ENCODE measurements at places on chromosomes 7 and 10.

DNA sequence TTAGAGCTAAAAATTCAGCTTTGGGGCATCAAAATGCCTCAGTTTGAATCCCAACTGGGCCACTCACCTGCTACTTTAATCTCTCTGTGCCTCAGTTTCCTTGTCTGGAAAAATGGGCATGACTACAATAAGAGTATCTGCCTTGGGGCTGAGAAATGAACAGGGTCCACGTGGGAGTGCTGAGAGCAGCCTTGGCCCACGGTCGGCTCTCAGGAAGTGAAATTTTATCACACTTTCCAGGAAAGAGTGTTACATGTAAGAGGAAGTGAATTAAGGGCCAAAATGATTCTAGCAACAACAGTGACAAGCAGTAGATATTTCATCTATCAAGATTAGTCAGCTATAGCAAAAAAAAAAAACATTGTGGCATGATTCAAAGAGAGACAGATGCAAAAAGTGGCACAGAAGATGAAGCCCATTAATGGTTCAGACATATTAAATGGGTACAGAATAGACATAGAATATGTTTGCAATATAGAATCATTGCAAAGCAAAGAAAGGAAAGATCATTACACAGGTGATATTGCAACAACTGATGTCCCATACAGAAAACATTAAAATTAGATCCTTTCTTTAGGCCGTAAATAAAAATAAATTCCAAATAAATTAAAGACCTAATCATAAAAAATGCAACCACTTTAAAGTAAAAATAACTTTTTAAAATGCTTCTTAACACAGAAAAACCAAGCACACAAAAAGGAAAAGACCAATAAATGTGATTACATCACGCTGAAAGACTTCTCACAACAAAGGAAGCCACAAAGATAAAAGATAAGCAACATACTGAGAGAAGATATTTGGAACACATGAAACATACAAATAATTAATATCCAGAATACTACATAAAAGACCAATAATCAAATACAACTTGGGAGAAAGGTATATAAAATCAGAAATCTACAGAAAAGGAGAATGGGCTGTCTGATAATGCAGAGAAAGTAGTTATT is 4.3 kb downstream of the TMEM273 start:
- no peak for DNase-seq

DNA sequence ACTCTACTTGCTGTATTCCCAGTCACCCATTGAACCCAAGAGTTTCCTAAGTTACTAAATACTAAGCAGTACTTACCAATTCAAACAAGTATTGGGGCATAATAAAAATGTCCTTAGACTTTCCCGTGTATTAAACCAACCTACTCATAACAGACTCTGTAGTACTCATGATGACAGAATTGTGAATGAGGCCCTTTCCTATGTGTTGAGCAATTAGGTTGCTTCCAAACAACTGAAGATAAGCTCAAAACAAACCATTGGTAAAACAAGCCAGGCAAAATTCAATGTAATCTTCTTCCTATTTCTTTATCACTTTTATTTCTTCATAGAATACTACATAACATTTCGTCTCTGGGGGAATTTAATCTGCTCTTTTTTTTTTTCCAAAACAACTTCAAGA is 106.5 kb upstream of the ANK3 start:
- no peak for DNase-seq

- no peak for DNase-seq
These were observed 254.6 kb downstream of the TFEC start for GRCh38 chr7:115775981-115776380.

DNA sequence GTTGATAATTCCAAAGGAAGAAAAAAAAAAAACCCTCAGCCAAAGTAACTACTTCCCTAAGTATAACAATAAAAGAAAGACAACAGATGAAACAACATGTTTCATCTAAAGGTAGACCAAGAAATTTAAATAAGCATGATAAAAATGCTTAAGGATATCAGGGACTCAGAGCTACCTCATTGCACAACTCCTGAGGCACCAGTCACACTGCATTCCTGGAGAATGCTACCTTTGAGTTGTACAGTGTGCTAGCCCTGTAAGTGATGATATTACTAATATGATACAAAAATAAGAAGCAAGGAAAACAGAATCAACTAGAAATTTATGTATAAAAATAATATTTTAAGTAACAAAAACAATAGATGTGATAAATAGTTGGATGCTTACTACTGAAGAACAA is 29.5 kb upstream of the C7orf33 start:
- no peak for DNase-seq

- DNase-seq = peak; percentile 50
These were observed 248.9 kb downstream of the KIAA1217 start for GRCh38 chr10:24457661-24458318.

DNA sequence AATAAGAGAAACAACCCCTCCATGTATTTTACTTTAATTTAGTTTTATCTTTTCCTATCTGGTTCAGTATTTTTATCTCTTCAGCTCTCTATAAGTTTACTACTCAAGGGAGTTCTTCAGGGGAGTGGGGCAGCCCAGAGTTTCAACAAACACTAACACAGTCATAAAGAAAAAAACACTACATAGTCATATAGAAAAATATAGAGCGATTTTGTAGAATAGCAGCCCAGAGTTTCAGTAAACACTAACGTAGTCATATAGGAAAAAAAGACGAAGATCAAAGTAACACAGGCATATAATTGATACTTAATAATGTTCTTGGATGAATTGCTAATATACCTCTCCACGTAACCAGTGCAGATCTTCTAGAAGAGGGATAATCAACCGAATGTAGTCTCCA is 54.7 kb downstream of the PON1 start:
- DNase-seq = no peak

GRCh38 chr7:75536940-75537538 is 44.9 kb downstream of the SPDYE5 start:
- DNase-seq = no peak

DNA sequence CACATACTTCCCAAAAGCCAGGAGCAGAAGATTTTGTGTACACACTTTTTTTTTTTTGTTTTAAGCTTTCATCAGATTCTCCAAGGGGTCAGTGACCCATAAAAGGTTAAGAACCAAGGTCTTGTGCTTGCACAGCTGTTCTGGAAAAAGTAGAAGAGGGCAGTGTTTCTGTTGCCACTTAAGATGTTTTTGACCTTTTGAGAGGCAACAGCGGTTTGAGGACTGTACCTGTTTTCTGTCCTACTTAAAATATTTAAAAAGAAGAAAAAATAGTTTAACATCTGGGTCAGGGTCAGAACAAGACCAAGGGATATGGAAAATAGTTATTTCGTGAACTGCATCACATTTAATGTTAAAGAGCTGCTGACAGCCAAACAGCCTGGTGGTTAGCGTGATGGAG is 32.9 kb downstream of the AUTS2 start:
- DNase-seq = no peak

GRCh38 chr7:139439375-139439774 is 44.1 kb downstream of the KLRG2 start:
- DNase-seq = no peak

GRCh38 chr10:34017281-34017680 is 682.8 kb upstream of the NRP1 start:
- peak; percentile 7 for DNase-seq

GRCh38 chr10:70761727-70762350 is 23.3 kb downstream of the TBATA start:
- DNase-seq = no peak

DNA sequence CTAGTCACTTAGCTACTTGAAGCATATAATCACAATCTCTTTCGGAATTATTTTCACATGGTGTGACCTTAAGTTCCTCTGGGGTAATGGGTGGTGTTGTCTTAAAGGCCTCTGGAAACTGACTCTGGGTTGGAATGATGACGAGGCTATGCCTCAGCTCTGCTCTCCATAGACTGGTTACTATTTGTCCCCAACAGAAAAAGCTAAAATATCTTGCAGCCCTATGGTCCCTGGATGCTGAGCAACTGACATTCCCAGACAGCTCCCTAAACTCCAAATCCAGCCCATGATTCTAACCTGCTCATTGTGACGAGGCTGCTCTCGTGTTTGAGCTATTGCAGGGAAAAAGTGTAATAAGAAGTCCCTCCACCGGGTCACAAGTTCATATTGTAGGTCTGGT is 51.6 kb downstream of the HBP1 start:
- no peak for DNase-seq

DNA sequence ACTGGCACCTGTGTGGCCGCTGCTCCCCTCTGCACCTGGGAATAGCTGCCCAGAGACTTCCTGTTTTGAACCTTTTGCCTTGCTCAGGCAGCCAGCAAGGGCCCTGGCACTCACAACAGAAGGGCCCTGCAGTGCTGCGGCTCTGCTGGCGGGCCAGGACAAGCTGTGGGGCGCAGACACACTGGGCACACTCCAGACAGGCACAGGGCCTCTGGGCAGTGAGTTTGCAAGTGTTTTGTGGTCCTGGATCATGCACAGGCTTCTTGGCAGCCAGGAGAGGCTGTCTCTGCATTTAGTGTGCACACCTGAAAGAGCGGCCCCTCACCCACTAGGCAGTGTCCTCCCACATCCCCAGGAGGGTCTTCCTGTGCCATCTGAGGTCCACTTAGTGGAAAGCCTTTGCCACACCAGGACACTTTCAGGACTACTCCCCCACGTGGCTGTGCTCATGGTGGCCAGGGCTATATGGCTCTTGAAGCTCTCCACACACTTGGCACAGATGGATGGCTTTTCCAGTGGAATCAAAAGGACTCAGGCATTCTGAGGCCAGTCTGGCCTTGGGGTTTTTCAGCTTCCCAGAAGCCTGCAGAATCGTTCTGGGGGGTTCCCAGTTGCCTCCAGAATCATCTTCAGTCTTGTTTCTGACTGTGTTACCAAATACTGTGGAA is 5.0 kb upstream of the ATP6V0E2 start:
- DNase-seq = no peak

- DNase-seq = no peak
These were observed 1359.3 kb downstream of the REEP3 start for GRCh38 chr10:64880546-64880945.

GRCh38 chr7:16803881-16804673 is 722 bp downstream of the AGR2 start:
- DNase-seq = no peak

DNA sequence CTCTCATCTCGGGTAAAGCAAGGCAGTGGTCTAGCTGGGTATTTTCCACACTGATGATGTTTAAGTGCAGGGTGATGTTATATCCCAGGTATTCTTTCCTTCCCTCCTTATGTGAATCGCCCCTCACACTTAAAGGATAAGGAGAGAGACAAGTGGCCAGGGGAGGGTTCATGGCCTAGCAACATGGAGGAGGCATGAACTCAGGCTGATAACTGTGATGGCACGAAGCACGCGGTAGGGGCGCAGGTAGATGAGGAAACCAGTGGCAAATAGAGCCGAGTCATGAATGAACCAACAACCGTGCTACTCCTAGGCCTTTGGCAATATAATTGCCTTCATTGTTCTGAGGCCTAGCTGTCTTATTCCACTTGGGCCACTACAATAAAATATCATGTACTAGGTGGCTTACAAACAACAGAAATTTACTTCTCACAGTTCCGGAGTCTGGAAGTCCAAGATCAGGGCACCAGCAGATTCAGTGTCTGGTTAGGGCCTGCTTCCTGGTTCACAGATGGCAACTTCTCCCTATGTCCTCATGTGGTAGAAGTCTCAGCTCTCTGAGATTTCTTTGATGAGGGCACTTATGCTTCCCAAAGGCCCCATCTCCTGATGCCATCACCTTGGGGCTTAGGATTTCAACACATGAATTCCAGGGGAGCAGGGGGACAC is 56.0 kb upstream of the PIK3CG start:
- DNase-seq = no peak

DNA sequence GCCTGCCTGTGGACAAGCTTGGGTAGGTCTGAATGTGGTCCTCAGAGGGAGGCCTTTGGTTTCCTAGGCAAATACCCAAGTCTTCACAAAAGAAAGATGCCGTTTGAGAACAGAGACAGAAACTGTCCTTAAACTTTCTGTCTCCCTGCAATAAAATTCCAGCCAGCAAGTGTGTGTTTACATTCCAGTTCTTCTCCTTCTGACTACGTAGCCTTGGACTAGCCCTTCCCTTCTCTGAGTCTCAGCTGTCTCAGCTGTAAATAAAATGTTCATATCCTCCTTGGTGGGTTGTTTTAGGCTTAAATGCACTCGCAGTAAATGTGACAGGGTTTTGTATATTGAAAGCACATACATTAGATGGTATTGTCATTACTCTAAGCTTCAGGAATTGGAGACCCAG is 561.2 kb upstream of the MKI67 start:
- DNase-seq = no peak

GRCh38 chr10:125691160-125691981 is 8.4 kb upstream of the TEX36 start:
- no peak for DNase-seq

DNA sequence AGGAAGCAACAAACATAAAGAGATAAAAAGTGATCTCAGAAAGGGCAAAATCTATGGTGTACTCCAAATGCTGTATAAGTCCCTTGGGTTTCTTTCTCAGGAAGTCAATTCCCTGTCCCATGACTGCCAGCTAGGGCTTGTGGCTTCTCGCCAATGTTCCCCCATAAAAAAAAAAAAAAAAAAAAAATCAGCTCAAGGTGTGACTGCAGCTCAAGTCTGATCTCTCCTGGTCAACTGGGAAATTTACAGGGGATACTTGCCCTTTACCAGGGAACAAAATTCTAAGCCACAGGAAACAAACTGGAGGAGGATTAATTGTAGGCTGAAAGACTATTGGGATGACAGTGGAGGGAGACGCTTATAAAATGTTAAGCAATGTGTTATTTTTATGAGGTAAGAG is 76.0 kb downstream of the PCGF5 start:
- DNase-seq = peak; percentile 46

- DNase-seq = no peak
These were observed 81.9 kb downstream of the AOAH start for GRCh38 chr7:36642414-36642813.

DNA sequence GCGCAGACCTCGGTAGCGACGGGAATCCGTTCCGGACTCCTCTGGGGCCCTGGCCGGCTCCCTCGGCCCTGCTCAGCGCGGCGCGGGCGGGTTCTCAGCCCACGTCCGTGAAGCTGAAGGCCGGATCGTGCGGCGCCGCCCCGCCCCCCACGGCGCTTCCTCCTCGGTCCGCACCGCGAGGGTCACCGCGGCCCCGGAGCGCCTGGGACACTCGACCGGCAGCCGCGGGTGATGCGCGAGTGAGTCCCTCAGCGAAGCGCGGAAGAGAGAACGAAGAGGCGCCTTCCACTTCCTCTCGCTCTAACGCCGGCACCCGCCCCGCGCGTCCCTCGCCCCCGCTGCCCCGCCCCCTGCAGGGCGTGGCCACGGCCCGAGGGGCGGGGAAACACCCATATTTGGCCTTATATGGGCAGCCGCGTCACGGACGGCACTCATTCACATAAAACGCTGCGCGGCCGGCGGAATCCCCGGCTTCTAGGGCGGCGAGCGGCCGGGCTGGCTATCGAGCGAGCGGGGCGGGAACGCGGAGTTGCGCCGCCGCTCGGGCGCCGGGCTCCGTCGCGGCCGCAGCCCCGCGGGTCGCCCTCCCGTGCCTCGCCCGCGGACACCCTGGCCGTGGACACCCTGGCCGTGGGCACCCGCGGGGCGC is at the start of gene DUSP5:
Gene DUSP5, plus strand, starts transcription at position 470 of the 649 bp plus-strand sequence. CDS start 215 bp downstream, outside the sequence.
- DNase-seq = peak; percentile 88
